Panc1 (cell line): ENCODE measurements at places on chromosomes 5 and 9. TPM values are rescaled to one million over a fixed set of nuclear protein-coding genes. Genes with fewer than 3 reads are reported as not detected.

Gene CD180
- total RNA-seq, result not detected

Gene GRIA1
- total RNA-seq, result not detected

DNA sequence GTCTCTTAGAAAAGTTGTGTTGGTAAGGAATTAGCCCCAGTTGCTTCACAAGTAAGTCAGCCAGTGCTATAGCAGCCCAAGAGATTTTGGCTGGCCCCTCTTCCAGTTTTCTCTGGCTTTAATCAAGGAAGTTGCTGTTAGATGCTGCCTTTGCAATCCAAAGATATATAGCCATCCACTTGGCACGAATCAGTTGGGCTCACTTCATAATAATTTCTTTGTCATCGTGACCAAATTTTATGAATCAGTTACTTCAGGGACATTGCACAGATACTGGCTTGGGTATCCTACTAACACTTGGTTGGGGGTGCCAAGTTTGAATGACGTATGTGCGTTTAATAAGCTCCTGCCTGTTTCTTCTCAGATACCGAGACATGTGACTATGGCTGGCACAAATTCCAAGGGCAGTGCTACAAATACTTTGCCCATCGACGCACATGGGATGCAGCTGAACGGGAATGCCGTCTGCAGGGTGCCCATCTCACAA, 81.5 kb downstream of the VCAN start:
- DNase-seq, result no peak

DNA sequence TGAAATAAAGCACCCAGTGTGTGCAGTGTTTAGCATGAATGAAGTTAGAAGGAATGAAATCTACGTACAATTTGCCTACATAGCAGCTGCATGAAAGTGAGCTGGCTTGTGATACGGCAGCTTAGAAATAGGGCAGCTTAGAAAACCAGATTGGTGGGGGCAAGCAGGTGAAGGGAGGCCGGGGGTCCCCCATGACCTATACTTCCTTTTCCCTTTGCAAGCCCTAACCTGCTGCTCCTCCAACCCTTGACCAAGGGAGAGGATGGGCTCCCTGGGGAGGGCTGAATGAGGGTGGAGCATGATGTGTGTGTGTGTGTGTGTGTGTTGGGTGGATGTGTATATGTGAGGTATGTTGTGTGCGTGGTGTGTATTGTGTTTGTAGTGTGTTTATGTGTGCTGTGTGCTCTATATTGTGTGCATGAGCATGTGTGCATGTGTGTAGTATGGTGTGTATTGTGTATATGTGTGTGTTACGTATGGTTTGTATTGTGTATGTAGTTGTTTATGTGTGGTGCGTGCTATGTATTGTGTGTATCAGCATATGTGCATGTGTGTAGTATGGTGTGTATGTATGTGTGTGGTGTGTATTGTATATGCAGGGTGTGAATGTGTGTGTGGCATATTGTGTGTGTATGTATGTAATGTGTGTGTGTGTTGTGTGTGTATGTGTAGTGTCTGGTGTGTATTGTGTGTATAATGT, 72.1 kb downstream of the TENT4A start:
- no peak for DNase-seq

GRCh38 chr5:2658447-2658846, 93.0 kb downstream of the IRX2 start:
- no peak for DNase-seq

DNA sequence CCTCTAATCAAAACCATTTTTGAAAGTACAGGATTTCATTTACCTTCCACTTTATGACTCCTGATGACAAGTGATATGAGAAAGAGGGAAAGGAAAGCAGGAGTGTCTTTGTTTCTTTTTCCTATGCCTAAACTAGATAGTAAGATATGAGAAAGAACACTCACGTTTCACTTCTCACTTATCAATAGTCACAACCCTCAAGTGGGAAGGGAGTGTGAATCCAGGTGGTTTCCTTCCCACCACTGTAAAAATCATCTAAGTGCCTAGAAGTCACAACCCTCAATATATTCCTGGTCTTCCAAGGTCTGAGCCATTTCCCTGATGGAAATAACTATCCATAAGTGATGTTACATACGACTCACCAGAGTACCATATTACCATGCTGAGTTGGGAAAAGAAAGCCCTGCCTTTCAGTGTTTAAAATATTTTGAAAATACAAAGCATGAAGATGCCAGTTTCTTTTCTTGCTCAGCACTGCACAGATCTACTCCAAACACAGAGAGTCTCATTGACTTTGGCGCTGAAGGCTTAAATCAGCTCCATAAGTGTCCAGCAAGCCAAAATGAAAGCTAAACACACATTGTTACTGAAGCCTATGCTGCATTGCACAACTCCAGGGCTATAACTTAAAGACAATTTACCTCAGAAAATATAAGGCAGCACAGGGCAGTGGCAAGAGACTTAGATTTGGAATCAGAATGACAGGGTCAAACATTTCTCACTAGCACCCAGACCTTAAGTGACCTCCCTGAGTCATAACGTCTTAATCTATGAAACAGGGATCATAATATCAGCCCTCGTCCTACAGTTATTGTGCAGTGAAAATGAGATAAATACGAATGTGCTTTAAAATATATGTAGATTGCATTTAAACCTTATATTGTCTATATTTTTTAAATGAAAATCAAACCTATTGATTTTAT, 301.2 kb downstream of the KIAA0825 start:
- DNase-seq, result no peak
